ENCODE measurements at places on chromosomes 13 and 19.

DNA sequence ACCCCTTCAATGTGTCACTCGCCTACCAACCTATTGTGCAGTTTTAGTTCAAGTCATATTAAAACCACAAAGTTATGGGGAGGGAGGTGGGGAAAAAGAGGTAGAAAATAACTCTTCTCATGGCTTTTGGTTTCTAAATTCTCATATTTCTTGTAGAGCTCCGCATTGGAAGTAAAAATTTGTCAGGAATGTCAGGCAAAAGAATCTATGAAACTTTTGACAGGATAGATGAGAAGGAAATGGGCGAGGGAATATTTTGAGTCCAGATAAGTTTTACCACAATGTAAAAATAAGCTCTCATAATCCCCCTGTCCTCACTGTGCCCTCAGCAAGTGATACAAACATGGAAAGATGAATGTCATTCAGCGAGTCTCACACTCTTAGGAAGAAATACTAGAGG lies 270.4 kb downstream of the DLEU7 start:
- no peak for DNase-seq

GRCh38 chr19:44846455-44847143 lies 502 bp downstream of the NECTIN2 start:
- peak; percentile 74 for DNase-seq

GRCh38 chr19:4597278-4597974 lies 37.9 kb upstream of the SEMA6B start:
- no peak for DNase-seq

- no peak for DNase-seq
Observed at GRCh38 chr13:114249077-114249476, 14.4 kb downstream of the CDC16 start.

GRCh38 chr19:55116859-55117662 lies at the start of gene PPP1R12C:
Gene PPP1R12C, minus strand, starts transcription at chr19:55117637. Its CDS starts 94 bp downstream, at chr19:55117543.
- DNase-seq: no peak

DNA sequence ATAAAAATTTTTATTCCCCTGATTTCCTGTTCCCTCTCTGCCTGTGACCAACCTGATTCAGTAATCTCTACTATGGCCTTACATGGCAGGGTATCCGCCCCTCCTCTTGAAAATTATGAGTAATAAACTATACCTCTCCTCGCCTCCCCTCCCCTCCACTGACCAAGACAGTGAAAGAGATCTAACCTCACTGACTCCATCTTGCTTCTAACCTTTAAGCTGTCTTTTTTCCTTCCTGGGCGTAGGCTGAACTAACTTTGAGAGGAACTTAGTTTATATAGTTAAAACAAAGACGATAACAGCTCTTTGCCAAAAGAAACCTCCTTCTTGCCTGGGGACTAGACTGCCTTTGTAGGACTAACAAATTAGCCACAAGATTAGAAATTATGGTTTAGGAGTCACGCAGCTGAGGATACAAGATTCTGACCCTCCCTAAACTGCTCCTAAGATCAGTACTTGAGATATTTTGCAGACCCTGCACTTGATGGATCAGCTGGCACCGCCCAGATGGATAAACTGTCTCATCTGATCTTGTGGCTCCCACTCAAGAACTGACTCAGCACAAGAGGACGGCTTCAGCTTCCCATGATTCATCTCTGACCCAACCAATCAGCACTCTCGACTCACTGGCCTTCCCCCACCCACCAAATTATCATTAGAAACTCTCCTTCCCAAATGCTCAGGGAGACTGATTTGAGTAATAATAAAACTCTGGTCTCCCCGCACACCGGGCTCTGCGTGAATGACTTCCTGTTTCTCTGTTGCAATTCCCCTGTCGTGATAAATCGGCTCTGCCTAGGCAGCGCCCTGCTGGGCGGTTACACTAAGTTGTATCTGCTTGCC lies 187.1 kb downstream of the TDRD3 start:
- DNase-seq: peak; percentile 26

- no peak for DNase-seq
Observed at GRCh38 chr13:65860306-65860705, 1369.8 kb downstream of the PCDH9 start.

DNA sequence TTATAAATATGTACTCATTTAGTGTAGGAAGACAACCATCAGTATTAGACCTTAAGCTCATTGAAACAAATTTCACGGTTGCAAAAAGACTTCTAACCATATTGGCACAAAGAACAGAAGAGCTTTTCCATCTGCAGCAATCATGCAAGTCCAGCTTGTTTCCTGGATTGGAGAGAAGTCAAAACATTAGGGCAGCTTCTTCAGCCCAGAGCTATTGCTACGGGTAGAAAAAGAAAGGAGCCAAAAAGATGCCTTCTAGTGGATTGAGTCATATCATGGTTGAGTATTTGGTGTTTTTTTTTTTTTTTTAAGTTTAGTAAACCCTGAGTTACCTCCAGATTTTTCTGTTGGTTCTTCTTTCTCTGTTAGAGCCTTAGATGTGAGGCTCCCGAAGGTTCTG lies 99.8 kb downstream of the WDFY2 start:
- DNase-seq: no peak

DNA sequence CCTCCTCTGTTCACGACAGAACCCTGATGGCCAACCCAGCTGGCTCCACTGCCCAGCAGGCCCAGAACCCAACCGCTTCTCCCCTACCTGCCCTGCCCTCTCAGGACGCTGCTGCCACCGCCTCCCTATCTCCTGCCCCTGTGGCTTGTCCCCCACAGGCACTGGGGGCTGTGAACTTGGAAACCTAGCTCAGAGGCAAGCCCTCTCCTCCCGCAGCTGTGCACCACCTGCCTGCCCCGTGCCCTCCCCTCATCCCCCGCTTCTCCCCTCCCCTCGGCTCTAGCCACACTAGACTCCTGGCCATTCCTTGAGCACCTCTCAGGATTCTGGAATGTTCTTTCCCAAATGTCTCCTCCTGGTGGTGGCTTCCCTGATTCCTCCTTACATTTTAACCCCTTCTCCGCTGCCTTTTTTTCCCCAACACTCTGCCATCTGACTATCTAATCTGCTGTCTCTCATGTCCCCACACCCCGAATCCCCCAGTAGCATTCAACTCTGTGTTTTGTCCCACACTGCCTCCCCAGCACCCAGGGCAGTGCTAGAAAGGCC lies 6.7 kb downstream of the NANOS3 start:
- DNase-seq: no peak

DNA sequence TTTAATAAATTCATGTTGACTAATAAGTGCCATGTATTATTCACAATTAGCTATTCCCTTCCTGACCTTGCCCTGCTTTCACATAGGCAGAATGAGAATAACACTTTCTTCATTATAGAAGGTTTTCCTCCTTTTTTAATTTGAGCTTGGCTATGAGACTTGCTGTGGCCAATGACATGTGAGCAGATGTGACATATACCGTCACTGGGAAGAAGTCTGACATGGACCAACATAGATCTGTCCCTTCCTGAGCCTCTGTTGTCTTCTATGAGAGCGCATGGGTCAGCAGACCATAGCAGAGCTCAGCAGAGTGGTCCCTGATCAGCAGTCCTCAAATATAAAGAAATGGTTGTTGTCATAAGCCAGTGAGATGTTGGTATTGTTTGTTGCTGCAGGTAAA lies 163.9 kb downstream of the DACH1 start:
- no peak for DNase-seq

DNA sequence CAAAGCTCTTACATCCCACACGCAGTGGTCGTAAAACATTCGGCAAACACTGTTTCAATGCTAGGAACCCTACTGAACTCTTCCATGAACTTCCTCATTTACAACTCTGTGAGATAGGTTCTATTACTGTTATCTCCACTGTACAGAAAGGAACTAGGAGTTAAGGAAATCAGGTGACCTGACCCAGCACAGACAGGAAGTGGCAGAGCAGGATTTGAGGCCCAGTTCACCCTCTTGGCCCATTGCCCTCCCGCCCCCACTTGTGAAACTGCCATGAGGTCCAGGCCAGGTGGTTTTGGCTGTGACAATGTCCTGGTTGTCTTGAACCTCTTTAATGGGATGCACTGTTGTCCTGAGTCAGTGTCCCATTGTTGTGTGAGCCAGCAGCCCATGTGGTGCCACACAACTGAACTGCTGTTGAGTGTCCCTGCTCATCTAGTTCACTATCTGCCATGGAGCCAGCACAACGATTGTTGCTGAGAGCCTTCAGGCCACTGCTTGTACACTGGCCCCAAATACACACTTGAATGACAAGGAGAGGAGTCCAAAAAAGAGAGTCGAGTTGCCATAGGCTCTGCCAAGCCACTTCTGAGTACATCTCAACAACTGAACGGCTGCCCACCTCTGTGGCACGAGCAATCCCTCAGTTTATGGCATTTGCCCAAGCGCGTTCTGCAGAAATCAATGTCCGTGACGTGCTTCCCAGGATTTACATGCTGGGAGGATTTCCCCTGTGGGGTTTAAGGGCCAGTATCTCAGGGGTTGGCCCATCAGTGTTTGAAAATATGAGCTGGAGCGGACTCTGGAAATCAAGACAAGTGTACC lies 484.6 kb downstream of the TSHZ3 start:
- DNase-seq: no peak

GRCh38 chr13:33874871-33875270 lies 56.9 kb downstream of the RFC3 start:
- no peak for DNase-seq

GRCh38 chr13:73924607-73925006 lies 209.6 kb downstream of the KLF12 start:
- no peak for DNase-seq

DNA sequence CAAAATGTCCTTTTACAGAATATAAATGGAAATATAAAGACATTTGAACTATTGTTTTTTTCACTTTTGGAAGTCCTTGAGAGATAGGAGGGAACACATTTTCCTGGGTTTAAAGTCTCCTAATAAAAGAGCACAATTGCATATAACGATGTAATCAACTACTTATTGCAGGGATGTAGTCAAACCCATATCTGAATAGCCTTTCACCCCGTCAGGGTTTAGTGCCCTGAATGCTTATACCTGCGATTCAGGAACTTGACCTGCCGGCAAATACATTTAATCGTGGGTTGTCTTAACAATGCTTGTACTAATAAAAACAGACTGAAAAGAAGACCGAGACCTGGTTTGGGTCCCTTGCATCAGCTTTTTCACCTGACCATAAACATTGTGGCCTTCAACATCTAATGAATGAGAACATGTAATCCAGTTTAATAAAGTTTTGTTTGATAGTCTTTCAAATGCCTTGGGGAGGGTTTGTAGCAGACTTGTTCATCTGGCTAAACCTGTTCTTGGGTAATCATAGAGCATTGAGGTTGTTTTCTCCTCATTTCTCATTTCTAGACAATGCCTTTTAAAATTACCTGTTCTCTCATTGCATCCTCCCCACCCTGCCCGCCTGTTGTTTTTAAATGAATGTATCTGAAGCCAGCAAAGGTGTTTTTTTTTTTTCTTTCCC lies 7.0 kb downstream of the KLF5 start:
- no peak for DNase-seq

GRCh38 chr19:49758292-49758691 lies 4.8 kb downstream of the TSKS start:
- DNase-seq: no peak

DNA sequence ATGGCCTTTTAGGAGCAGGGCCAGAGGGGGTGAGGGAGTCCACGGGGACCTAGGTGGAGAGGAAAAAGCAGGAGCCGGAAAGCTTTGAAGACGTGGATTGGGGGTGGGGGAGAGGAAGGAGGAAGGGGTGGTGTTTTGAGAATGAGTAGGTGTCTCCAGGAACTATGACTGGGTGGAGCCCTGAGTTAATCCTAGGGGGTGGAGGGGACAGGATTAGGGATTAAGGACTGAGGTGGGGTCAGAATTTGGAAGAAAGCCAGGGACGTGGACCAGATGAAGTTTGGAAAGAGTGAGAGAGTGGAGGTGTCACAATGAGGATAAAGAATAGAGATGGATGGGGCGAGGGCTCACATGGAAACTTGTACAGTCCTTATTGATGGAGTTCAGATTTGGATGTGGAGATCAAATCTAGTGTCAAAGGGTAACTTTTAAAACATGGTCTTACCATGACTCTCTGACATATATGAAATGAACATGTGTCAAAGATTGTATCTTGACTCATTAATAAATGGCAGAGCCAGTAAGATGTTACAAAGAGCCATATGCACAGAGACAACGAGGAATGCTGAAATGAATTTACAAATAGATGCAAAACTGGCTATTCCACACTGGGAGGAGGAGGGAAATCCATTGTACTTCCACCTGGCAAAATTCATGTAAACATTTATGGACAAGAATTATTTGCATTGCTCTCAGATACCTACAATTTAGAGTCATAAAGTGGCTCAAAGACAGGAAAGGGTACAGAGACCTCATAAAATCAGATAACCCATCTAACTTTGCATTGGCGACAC lies 1.7 kb upstream of the KLK13 start:
- DNase-seq: no peak

DNA sequence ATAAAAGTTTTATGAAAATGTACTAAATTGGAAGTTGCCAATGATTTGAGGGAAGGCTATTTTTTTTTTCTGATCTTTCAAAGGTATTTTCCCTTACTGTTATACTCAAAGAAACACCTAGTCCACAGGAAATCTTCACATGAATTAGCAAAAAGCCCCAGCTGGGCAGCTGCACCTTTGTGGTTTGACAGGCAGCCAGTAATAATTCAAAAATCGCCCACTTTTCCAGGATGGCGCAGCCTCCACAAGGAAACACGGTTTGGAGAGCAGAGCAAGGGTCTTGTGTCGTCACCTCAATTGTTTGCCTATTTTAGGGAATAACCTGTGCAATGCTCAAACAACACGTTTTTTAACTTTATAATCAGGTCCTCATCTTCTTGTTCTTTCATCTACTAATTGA lies 324.9 kb upstream of the GPC6 start:
- DNase-seq: no peak

- no peak for DNase-seq
Observed at GRCh38 chr19:47097396-47098201, 16.0 kb downstream of the ZC3H4 start.

GRCh38 chr13:98742961-98743360 lies 9.5 kb downstream of the SLC15A1 start:
- no peak for DNase-seq

DNA sequence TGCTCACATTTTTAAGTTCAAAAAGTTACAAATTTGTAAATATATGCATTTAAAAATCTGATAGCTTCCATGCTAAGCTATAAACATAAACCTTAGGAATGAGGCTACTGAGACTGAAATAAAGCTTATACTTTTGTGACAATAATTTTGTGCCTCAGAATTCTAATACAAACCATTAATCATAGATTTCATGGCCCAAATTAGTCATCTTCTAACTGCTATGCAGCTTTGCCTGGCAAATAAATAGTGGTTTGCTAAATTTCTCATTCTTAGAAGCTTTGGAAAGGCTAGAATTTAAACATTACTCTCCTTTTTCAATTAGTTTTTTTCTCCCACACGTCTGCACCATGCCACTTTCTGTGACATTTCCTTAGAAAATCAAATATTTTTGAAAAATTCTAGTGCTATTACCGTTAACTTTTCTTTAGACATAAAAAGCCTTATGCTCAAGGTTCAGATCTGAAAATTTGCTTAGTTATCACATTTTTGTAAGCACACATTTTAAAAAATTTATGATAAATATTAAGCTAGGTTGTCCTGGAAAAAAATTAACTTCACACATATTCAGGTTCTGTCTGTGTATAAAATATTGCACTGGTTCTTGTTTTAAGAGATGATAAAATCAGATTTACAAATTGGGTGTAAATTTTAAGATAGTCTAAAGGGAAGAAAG lies 46.9 kb downstream of the FNDC3A start:
- no peak for DNase-seq
